ENCODE measurements at places on chromosomes 13 and 19. TPM values are rescaled to one million over a fixed set of nuclear protein-coding genes. Genes with fewer than 3 reads are reported as not detected.

DNA sequence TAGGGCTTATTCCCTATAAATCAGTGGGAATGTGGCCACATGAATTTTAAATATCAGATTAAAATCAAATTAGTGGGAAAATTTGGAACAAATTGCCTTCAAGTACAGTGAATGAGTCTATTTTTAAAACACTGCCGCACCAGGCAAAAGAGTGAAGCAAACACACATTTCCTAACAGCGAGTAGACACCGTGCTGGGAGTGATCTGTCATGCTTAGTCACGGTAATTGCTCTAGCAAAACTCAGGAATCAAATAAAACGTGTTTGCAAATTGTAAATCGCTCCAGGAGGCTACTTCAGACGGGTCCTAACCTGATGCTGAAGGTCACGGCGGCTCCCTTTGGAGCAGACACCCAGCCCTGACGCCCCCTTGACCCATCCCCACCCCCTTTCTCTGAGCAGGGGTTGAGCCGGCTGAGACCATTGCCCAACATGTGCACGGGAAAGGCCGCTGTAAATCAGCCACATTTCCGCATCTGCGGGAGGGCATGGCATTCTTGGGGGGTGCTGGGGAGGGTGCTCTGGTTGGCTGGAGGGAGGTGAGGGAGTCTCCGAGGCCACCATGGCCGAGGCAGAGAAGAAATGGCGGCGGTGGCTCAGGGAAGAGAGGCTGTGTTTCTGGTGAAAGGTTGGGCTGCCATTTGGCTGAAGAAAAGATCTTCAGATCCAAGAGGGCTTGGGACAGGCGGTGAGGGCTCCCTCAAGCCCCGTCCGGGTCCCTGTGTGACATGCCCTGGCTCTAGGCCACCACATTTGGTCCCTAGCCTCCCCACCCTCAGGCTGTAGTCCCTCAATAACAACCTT is 8.9 kb downstream of the CEBPA start:
- peak; percentile 66 for ATAC-seq

DNA sequence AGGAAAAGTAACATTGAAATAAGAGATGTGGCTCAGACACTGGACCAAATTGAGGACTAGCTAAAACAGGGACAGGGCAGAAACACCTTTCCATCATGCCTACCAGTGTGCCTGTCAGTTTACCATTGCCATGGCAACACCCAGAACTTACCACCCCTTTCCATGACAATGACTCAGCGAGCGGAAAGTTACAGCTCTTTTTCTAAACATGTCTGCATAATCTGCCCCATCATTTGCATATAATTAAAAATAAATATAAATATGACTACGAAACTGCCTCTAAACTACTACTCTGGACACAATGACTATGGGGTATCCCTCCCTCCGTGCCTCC is 96.0 kb downstream of the UBL3 start:
- peak; percentile 75 for ATAC-seq

DNA sequence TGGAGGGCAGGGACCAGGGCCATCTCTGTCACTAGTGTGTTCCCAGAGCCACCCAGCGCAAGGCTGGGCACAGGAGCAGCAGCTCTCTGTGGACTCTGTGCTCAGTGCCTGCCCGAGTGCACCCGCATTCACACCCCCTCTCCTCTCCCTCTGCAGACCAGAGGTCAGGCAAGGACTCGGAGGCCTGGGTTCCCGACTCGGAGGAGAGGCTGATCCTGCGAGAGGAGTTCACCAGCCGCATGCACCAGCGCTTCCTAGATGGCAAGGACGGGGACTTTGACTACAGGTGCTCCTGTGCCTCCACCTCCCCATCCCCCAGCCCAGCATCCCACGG is 10.2 kb downstream of the CCDC97 start:
- no peak for ATAC-seq

DNA sequence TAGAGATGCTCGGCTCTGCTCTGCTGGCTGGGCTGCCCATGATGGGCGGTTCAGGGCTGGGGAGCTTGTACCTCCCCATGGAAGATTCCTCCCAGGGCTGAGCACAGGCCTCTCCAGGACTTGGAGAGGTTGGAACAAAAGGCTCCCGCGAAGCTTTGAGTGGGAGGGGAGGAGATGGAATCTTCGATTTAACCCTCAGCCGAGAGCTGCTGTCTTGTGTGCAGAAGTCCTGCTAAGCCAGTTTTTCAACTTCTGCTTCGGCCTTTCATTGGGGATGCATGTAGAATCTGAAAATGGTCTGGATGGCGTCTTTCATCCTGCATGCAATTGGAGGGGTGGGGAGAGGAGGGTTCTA is 163.3 kb downstream of the KDM4B start:
- ATAC-seq, result peak; percentile 27

GRCh38 chr19:2468596-2468995 is 7.3 kb upstream of the GADD45B start:
- ATAC-seq, result no peak

GRCh38 chr13:94263038-94263437 is 216.4 kb downstream of the DCT start:
- ATAC-seq, result no peak

GRCh38 chr13:29849071-29849631 is 1.3 kb downstream of the UBL3 start:
- ATAC-seq, result no peak

DNA sequence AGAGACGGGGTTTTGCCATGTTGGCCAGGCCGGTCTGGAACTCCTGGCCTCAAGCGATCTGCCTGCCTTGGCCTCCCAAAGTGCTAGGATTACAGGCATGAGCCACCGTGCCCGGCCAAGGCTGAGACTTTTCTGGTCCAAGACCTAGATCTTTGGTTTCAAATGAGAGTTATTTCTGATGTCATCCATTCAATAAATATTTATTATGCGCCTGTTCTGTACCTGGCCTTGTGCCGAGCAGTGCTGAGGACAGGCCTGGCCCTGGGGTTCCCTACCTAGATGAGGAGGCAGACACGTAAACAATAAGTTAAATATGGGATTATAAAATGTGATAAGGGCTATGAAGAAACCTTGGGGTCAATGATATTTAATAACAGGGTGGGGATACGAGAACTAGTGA is 4.5 kb downstream of the RELB start:
- no peak for ATAC-seq

GRCh38 chr19:52397310-52398080 is at the start of gene ZNF528:
TSS of gene ZNF528 (plus strand) at chr19:52397849. CDS start at chr19:52402014, 4,165 bp downstream.
- peak; percentile 100 for ATAC-seq

DNA sequence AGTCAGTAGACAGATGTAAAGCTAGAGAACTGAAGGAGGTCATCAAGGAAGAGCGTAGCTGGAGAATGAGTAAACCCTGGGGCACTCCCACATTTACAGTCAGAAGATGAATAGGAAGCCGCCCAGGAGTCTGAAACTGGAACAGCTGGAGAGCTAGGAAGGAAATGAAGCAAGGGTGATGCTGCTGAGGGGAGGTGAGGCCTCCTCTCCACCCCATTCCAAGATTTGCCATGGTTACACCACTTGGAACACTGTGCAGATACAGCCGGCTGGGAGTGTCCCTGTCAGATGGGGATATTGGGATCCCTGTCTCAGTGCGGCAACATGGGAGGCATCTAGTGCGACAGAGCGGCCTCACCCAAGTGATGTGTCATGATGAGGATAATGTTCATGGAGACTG is 51.8 kb upstream of the GPI start:
- ATAC-seq, result no peak

- no peak for ATAC-seq
Measured at GRCh38 chr13:39401756-39402155, 201.2 kb downstream of the LHFPL6 start.

TEX26 gene
- total RNA-seq, result 2.2 TPM

MATK gene
- 0.60 TPM for total RNA-seq

SOX1 gene
- total RNA-seq, result 4.3 TPM

USPL1 gene
- total RNA-seq, result 16.8 TPM

ZNF439 gene
- total RNA-seq, result 16.6 TPM

All from motor neuron (in vitro differentiated cells).